ENCODE measurements at places on chromosomes 3 and 15.

- H3K27ac ChIP-seq: peak overlapping the region; percentile 98
Observed at GRCh38 chr3:134486577-134487041, 752 bp downstream of the CEP63 start.

DNA sequence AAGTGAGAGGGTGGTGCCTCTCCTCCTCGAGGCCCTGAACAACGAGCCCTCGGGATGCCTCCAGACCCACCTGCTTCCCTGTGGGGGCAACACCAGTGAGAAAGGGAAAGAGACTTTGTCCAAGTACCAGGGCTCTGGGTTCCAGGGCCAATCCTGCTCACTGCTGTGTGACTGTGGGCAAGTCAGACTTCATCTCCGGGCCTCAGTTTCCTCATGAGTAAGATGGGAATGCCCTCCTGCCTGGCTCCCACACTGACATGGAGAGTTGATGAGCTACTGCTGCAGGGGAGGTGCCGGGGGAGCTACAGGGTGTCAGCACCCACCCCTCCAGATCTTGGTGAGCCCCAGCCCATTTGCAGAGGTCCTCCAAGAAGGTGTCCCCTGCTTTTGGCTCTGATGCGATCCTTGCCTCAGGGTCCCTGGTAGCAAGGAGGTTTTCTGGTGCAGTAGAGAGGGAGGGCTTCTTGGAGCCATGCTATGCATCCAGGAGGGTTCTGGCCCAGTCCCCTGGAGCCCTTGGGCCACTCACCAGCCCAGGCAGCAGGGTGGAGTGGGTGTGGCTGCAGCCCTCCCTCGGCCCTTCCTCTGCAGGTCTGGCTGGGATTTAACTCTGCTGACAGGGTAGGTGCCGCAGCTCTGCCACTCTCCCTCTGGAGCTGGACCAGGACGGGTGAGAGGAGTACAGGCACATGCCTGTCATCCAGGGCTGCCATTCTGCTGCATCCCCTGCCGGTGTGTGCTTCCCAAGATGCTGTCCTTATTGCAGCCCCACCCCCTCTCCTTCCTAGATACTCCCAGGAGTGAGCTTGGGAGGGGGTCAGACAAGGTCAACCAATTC lies 26.9 kb downstream of the LOXL1 start:
- no peak overlapping the region for H3K4me3 ChIP-seq
- H3K27me3 ChIP-seq: no peaks in the 10 kb centered on the region
- H3K36me3 ChIP-seq: no peaks in the 10 kb centered on the region
- peak overlapping the region; percentile 56 for H3K27ac ChIP-seq

- H3K36me3 ChIP-seq: no peaks in the 10 kb centered on the region
- no peak overlapping the region for H3K4me3 ChIP-seq
- no peak for DNase-seq
- no peaks in the 10 kb centered on the region for H3K27me3 ChIP-seq
Observed at GRCh38 chr3:106029954-106030626, 161.3 kb upstream of the CBLB start.

- peaks cover 24% of the 10 kb centered on the region for H3K4me1 ChIP-seq
- no peak for DNase-seq
- peaks cover 14% of the 10 kb centered on the region for H3K36me3 ChIP-seq
- no peak overlapping the region for H3K4me3 ChIP-seq
- no peak overlapping the region for H3K27ac ChIP-seq
- H3K27me3 ChIP-seq: no peaks in the 10 kb centered on the region
Observed at GRCh38 chr3:122676759-122677158, 3.9 kb upstream of the PARP14 start.

- DNase-seq: no peak
- H3K4me1 ChIP-seq: peaks cover 24% of the 10 kb centered on the region
- peaks cover 10% of the 10 kb centered on the region for H3K36me3 ChIP-seq
- H3K27me3 ChIP-seq: no peaks in the 10 kb centered on the region
Observed at GRCh38 chr15:65796610-65797078, 4.6 kb upstream of the DENND4A start.

GRCh38 chr15:70556779-70557178 lies 206.6 kb downstream of the UACA start:
- peaks cover 6% of the 10 kb centered on the region for H3K4me1 ChIP-seq
- no peak overlapping the region for H3K27ac ChIP-seq
- H3K4me3 ChIP-seq: no peak overlapping the region
- H3K36me3 ChIP-seq: no peaks in the 10 kb centered on the region
- no peaks in the 10 kb centered on the region for H3K27me3 ChIP-seq
- DNase-seq: no peak

DNA sequence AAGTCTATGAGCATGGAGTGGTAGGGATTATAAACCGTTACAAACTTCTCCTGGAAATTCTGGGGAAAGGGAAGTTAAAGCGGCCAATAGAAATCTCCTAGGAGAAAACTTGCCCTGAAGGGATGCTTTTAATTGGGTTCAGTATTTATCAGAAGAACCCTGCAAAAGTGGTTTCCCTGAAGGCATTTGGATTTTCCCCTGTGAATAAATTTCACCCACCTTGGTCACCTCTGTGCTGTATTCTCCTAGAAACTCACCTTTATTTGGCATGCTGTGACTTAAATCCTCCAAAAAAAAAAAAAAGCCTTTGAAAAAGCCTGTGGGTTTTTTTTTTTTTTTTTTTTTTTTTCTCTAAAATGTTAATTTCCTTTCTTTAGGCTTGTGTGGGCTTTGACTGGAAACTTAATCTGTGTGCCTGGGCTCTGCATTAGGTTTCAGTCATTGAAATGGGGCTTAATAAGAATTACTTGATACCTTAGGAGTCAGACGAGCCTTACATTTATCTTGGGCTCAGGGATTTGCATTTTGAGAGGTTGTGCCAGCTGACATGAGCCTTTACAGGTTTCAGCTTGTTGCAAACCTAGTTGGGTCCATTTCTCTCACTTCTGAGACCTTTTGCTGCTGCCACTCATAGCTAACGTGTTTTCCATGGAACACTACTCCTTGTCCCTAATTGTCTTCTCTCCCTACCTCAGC lies 22.0 kb downstream of the TGFBR2 start:
- no peaks in the 10 kb centered on the region for H3K27me3 ChIP-seq
- peaks cover 70% of the 10 kb centered on the region for H3K4me1 ChIP-seq
- H3K36me3 ChIP-seq: peaks cover 35% of the 10 kb centered on the region
- DNase-seq: no peak

- no peak overlapping the region for H3K4me3 ChIP-seq
- peaks cover 17% of the 10 kb centered on the region for H3K4me1 ChIP-seq
- DNase-seq: no peak
- no peak overlapping the region for H3K27ac ChIP-seq
Observed at GRCh38 chr3:170368921-170369320, 11.4 kb downstream of the SKIL start.

- no peaks in the 10 kb centered on the region for H3K36me3 ChIP-seq
- no peaks in the 10 kb centered on the region for H3K4me1 ChIP-seq
- H3K4me3 ChIP-seq: no peak overlapping the region
- H3K27me3 ChIP-seq: peaks cover 66% of the 10 kb centered on the region
- H3K27ac ChIP-seq: no peak overlapping the region
- DNase-seq: no peak
Observed at GRCh38 chr3:46759239-46760167, 41.8 kb upstream of the PRSS50 start.

DNA sequence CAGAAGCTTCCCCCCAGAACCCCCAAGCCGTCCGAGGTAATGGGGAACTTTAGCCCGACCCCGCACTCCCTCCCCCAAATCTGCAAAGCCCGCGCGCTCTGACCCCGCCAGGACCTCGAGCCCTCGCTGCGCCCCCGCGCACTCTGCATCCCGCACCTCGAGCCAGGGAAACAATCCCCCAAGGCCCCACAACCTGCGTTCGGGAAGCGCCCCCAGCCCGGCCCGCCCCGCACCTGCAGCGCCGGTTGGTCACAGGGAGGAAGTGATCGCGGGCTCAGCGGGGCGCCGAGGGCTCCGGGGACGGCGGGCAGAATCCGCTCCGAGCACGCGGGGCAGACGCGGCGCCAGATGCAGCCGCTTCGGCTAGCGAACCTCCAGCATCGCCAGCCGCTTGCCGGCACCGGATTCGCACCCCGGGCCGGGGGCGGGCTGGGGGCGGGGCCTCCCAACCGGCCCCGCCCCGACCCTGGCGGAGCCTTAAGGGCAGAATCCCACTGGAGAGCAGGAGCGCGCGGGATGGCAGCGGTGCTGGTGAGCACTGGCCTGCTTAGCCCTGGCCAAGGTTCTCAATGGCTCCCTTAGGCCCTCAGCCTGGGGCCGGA lies at the start of gene CAMKV:
Gene CAMKV, minus strand, starts transcription at position 382 of the 602 bp plus-strand sequence. CDS start 7,518 bp downstream, outside the sequence.
- no peaks in the 10 kb centered on the region for H3K36me3 ChIP-seq
- peak within 1 kb of the TSS; percentile 43 for H3K4me3 ChIP-seq
- no peak within 1 kb of the TSS for H3K27ac ChIP-seq
- H3K4me1 ChIP-seq: no peaks in the 10 kb centered on the region

GRCh38 chr3:177852001-177852807 lies 654.9 kb upstream of the TBL1XR1 start:
- no peaks in the 10 kb centered on the region for H3K36me3 ChIP-seq
- H3K27ac ChIP-seq: no peak overlapping the region
- H3K27me3 ChIP-seq: peaks cover under 1% of the 10 kb centered on the region
- no peaks in the 10 kb centered on the region for H3K4me1 ChIP-seq
- no peak overlapping the region for H3K4me3 ChIP-seq

- H3K4me1 ChIP-seq: no peaks in the 10 kb centered on the region
- no peak overlapping the region for H3K4me3 ChIP-seq
- H3K36me3 ChIP-seq: peaks cover 2% of the 10 kb centered on the region
- no peaks in the 10 kb centered on the region for H3K27me3 ChIP-seq
Observed at GRCh38 chr3:42814914-42815507, 5.8 kb downstream of the ACKR2 start.

GRCh38 chr3:60573494-60573893 lies 677.8 kb downstream of the FHIT start:
- no peaks in the 10 kb centered on the region for H3K4me1 ChIP-seq
- H3K27ac ChIP-seq: no peak overlapping the region
- DNase-seq: no peak
- no peak overlapping the region for H3K4me3 ChIP-seq
- H3K36me3 ChIP-seq: no peaks in the 10 kb centered on the region
- peaks cover 25% of the 10 kb centered on the region for H3K27me3 ChIP-seq

DNA sequence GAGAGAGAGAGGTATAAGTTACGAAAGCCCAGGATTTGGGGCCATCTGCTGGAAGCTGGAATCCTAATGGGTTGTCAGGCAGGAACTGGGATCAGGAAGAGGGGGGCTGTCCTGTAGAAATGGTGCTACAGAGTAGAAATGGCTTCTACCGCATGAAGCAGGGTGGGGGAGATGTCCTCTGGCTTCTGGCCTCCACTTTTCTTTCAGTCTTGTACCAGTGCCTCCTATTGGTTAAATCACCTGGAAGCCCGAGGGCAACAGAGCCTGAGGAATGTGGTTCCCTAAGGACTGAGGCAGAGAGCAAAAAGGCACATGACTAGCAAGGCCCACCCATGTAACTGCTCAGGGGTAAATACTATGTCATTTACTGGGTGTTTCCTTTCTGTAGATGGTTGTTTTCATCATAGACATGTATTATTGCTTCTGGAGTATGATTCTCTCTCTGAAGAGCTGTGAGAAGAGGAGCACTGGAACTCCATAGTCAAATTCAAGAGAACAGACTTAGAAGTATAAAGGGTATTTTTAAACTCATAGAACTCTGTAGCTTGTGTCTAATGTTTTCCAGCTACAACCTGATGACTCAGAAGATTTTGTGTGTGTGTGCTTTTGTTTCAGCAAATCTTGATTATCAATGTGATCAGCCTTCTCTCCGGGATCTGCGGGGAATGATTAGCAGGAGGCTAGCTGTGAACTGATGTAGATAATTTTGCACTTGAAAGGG lies 20.2 kb upstream of the MITF start:
- no peaks in the 10 kb centered on the region for H3K4me1 ChIP-seq
- no peaks in the 10 kb centered on the region for H3K36me3 ChIP-seq
- H3K27ac ChIP-seq: no peak overlapping the region
- no peak for DNase-seq
- peaks cover 8% of the 10 kb centered on the region for H3K27me3 ChIP-seq

GRCh38 chr3:153513236-153513635 lies 351.2 kb downstream of the RAP2B start:
- no peaks in the 10 kb centered on the region for H3K4me1 ChIP-seq
- no peak for DNase-seq
- no peaks in the 10 kb centered on the region for H3K36me3 ChIP-seq

- no peaks in the 10 kb centered on the region for H3K36me3 ChIP-seq
- peaks cover 6% of the 10 kb centered on the region for H3K4me1 ChIP-seq
- H3K4me3 ChIP-seq: no peak overlapping the region
- H3K27me3 ChIP-seq: no peaks in the 10 kb centered on the region
Observed at GRCh38 chr15:92797168-92798052, 102.7 kb upstream of the CHD2 start.

GRCh38 chr15:61621146-61621545 lies 392.0 kb upstream of the RORA start:
- H3K27ac ChIP-seq: no peak overlapping the region
- peaks cover 46% of the 10 kb centered on the region for H3K27me3 ChIP-seq
- no peaks in the 10 kb centered on the region for H3K36me3 ChIP-seq
- no peak for DNase-seq

DNA sequence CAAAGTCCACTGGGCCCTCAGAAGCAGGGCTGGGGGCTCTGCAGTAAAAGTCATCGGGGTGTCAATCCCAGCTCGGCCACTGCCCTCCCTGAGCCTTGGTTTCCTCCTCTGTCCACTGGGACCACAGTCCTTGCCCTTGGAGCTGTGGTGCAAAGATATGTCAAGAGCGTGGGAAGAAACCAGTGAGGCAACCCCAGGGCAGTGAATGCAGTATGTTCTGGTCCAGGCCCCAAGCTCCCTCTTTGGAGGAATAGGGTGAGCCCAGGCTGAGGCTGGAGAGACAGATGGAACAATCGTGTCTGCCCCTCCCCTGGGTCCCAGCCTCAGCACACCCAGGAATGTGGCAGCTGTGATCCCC lies 779 bp downstream of the GRIP2 start:
- no peaks in the 10 kb centered on the region for H3K4me1 ChIP-seq
- DNase-seq: no peak
- H3K4me3 ChIP-seq: no peak overlapping the region
- no peaks in the 10 kb centered on the region for H3K36me3 ChIP-seq

- peaks cover 9% of the 10 kb centered on the region for H3K36me3 ChIP-seq
- DNase-seq: no peak
- no peak overlapping the region for H3K27ac ChIP-seq
- H3K4me3 ChIP-seq: peak overlapping the region; percentile 71
- H3K27me3 ChIP-seq: peaks cover 92% of the 10 kb centered on the region
Observed at GRCh38 chr15:52789601-52790168, 451 bp downstream of the ONECUT1 start.

DNA sequence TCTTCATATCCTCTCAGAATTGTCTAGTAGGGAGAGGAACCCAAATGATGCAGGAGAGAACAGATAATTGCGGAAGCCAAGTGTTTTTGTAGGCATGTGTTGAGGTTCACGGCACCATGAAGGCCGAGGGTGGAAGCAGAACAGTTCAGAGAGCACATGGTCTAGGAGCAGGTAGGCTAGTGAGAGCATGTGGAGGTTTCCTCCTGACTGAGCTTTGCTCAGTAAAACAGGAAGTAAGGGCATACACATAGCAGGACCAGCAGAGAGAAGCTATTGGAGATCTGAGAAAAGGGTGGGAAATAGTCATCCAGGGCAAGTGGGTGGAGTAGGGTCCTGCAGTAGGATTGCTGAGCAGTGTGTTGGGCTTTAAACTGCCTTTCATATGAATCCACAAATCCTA lies 491.1 kb downstream of the FHIT start:
- no peaks in the 10 kb centered on the region for H3K27me3 ChIP-seq
- DNase-seq: no peak
- no peaks in the 10 kb centered on the region for H3K4me1 ChIP-seq
- H3K4me3 ChIP-seq: no peak overlapping the region
- no peak overlapping the region for H3K27ac ChIP-seq
